Breast epithelium (tissue), 4 donors: ENCODE measurements at places on chromosomes 11 and 22. TPM values are rescaled to one million over a fixed set of nuclear protein-coding genes. Genes with fewer than 3 reads are reported as not detected.

Gene BAIAP2L2
- total RNA-seq, result 1.3 TPM

DNA sequence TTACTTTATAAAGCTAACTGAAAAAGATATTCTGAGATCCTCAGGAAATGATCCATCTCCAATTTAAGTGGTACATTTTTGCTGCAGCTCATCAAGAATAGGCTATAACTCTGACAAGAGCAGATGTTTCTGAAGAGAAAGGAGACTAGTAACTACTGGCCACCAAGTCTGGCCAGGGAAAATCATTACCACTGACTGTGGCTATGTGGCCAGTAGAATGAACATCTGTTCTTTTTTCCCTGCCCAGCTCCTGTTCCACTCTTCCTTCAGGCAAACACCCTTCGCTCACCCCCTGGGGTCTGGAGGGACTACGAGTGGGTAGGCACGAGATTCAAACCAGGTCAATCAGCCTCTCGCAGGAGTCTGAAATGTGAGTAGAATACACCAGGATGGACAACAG, 23.9 kb downstream of the TMEM123 start:
- no peak for DNase-seq
- H3K4me1 ChIP-seq, result no peaks in the 10 kb centered on the region
- no peak overlapping the region for H3K4me3 ChIP-seq
- H3K36me3 ChIP-seq, result no peaks in the 10 kb centered on the region
- no peaks in the 10 kb centered on the region for H3K27me3 ChIP-seq
- H3K27ac ChIP-seq, result no peak overlapping the region

Gene TENM4
- 4.8 TPM for total RNA-seq

DNA sequence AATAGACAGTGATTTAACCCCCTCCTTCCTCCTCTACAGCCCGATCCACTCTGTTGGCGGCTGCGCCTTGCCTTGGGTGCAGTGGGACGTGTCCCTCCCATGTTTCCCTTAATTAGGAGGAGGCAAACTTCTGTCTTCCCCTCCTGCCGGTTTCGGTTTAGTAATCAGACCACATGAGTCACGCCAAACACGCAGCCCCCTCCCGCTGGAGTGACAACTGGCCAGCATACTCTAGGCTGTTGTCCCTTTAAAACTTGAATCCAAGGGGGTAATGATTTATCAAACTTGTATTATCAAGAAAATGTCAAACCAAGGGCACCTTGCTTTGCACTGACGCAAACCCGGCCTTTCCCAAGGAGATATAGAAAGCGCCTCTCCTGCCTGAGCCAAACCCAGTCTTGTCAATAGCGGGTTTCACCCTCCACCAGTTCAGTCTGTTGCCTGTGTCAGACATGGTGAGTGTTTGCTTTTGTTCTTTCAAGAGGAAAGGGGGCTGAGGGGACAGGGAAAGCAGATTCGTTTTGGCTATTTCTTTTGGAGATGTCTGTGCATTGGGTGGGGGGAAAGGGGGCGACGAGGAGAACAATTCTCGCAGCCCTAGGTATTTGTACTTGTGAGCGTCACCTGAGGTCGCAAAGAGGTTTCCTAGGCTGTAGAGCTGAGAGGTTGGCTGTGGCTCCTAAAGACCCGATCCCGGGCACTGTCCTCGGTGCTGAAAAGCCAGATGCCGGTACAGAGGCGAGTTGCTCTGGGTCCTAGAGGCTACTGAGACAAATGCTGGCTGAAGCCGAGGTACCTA, at the start of gene SLC6A5:
Gene SLC6A5, plus strand, starts transcription at position 388 of the 799 bp plus-strand sequence. Its CDS starts 65 bp downstream, at position 453.
- H3K4me1 ChIP-seq, result no peaks in the 10 kb centered on the region
- no peaks in the 10 kb centered on the region for H3K36me3 ChIP-seq
- H3K27ac ChIP-seq, result no peak within 1 kb of the TSS
- peaks cover 94% of the 10 kb centered on the region for H3K27me3 ChIP-seq
- no peak within 1 kb of the TSS for H3K4me3 ChIP-seq
- DNase-seq, result no peak

GRCh38 chr11:68565768-68566167, 105.2 kb downstream of the PPP6R3 start:
- H3K36me3 ChIP-seq, result peaks cover 8% of the 10 kb centered on the region
- H3K4me3 ChIP-seq, result no peak overlapping the region
- DNase-seq, result no peak
- H3K27ac ChIP-seq, result no peak overlapping the region

Gene OR5AR1
- total RNA-seq, result not detected

DNA sequence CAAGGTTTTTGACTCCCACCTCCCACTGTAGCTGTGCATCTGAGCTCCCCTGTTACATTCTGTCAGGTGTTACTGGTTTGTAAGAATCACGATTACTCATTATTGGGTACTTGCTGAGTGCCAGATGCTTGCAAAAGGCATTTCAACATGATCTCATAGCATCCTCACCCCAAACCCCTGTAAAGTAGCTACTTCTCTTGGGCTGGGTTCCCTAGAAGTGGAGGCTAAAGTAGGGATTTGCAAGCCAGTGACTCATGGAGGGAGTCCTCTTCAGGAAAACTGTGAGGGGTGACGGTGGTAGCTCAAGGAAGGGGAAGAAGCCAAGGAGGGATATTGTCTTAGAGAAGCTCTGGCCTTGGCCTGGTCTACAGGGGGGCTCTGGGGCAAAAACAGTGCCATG, 78.6 kb downstream of the TIMP3 start:
- DNase-seq, result no peak
- no peaks in the 10 kb centered on the region for H3K36me3 ChIP-seq
- no peaks in the 10 kb centered on the region for H3K27me3 ChIP-seq
- no peak overlapping the region for H3K4me3 ChIP-seq
- no peak overlapping the region for H3K27ac ChIP-seq

GRCh38 chr11:70532731-70533130, 134.4 kb downstream of the CTTN start:
- no peak overlapping the region for H3K27ac ChIP-seq
- no peaks in the 10 kb centered on the region for H3K4me1 ChIP-seq
- H3K27me3 ChIP-seq, result no peaks in the 10 kb centered on the region
- H3K4me3 ChIP-seq, result no peak overlapping the region
- DNase-seq, result no peak
- H3K36me3 ChIP-seq, result no peaks in the 10 kb centered on the region

DNA sequence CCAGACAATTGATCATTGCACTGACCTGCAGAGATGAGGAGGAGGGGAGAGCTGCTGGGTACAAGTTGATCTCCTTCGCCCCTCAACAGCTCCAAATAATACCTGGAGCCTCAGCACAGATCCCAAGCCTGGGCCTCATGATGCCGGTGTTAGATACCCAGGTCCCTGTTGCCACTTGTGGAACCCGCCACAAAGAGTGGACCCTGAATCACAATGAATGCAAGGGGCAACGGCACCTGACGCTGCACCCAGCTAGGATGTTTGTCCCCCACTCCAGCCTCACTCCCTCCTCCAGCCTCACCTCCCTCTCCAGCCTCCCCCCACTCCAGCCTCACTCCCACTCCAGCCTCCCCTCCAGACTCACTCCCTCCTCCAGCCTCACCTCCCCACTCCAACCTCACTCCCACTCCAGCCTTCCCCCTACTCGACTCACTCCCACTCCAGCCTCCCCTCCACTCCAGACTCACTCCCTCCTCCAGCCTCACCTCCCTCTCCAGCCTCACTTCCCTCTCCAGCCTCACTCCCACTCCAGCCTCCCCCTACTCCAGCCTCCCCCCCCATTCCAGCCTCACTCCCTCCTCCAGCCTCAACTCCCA, 879.0 kb downstream of the BRD1 start:
- H3K27ac ChIP-seq, result no peak overlapping the region
- H3K27me3 ChIP-seq, result peaks cover 42% of the 10 kb centered on the region

- no peaks in the 10 kb centered on the region for H3K4me1 ChIP-seq
- peak; percentile 74 for DNase-seq
- no peaks in the 10 kb centered on the region for H3K27me3 ChIP-seq
- H3K27ac ChIP-seq, result no peak within 1 kb of the TSS
Measured at GRCh38 chr11:441418-442274, at the start of gene ANO9. Gene ANO9, minus strand, starts transcription at chr11:442011. Its CDS starts 85 bp downstream, at chr11:441926.

- peak overlapping the region; percentile 19 for H3K27ac ChIP-seq
- H3K27me3 ChIP-seq, result no peaks in the 10 kb centered on the region
- no peak for DNase-seq
- H3K36me3 ChIP-seq, result no peaks in the 10 kb centered on the region
- H3K4me3 ChIP-seq, result no peak overlapping the region
- no peaks in the 10 kb centered on the region for H3K4me1 ChIP-seq
Measured at GRCh38 chr11:88709567-88709966, 356.2 kb downstream of the GRM5 start.

DNA sequence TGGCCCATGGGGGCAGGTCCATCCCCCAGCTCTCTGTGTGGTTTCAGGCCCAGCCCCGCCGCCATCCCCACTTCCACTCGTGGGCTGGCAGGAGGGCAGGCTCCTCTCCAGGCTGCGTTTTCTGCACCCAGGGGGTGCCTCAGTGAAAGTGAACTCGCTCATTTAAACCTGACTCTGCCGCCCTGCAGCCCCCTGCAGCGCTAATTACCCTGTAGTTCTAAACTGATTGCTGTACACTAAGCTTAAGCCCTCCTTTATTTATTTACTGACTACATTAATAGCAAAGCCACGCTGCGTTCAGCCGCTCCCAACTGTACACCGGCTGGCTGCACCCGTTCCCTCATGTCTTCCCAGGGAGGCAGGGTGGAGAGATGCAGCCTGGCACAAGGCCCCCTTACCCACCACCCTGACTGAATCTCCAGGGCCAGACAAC, 36.6 kb upstream of the NNMT start:
- DNase-seq, result no peak
- H3K27ac ChIP-seq, result peak overlapping the region; percentile 85
- H3K4me1 ChIP-seq, result no peaks in the 10 kb centered on the region
- no peaks in the 10 kb centered on the region for H3K27me3 ChIP-seq

GRCh38 chr11:44949160-44950030, 1.3 kb downstream of the TP53I11 start:
- DNase-seq, result no peak
- no peaks in the 10 kb centered on the region for H3K4me1 ChIP-seq
- H3K4me3 ChIP-seq, result peak overlapping the region; percentile 66
- H3K27me3 ChIP-seq, result no peaks in the 10 kb centered on the region
- peak overlapping the region; percentile 95 for H3K27ac ChIP-seq
- no peaks in the 10 kb centered on the region for H3K36me3 ChIP-seq

Gene DKK3
- total RNA-seq, result 87.1 TPM

Gene CHADL
- total RNA-seq, result 1.3 TPM

Gene ZDHHC8
- 11.2 TPM for total RNA-seq

Gene INS
- not detected for total RNA-seq

Gene SLC6A5
- total RNA-seq, result not detected

DNA sequence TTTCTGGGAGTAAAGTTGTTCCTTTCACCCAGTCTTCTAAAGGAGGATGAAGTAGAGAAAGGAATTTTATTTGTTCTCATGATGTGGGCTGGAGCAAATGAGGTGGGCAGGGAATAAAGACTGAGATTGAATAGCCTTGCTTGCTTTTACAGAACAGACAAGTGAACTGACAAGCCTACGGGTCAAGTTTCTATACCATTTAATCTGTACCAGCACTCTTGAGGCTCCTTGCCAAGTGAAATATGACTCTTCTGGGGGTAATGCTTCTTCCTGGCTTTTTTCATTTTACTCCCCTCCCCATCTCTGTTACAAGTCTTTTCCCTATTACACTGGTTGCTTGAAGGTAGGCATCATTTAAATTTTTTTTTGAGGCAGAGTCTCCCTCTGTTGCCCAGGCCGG, 54.8 kb downstream of the CSTPP1 start:
- H3K4me3 ChIP-seq, result no peak overlapping the region
- no peaks in the 10 kb centered on the region for H3K36me3 ChIP-seq
- no peak for DNase-seq
- H3K27ac ChIP-seq, result no peak overlapping the region
- H3K4me1 ChIP-seq, result no peaks in the 10 kb centered on the region

Gene OR51B4
- total RNA-seq, result not detected

DNA sequence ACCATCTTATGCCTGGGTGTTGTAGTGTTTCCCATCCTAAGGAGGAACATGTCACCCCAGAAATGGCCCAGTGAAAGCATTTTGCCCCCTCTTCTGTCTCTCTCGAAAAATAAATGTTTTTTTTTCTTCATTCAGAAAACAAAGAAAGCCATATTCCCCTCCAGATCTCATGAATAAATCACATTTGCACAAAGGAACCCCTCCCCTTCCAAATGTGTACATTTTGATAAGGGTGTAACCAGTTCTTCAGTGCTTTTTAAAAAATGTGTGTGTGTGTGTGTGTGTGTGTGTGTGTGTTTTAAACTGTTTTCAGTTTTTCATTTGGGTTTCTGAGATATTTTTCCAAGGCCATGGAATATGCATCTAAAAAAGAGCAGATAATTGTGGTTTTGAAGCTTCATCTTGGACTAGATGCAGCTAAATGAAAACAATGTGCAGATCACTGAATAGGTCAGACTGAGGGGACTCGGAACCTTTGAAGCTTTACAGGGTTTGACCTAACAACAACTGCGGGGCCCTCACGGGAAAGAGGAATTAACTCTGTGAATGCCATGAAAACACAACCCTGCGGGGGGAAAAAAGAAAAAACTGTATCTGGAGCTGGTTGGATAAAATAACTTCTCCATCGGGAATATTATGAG, 76.4 kb downstream of the YAP1 start:
- H3K4me3 ChIP-seq, result no peak overlapping the region
- H3K27ac ChIP-seq, result no peak overlapping the region
- H3K4me1 ChIP-seq, result no peaks in the 10 kb centered on the region
- DNase-seq, result no peak

GRCh38 chr11:33366918-33367317, 109.7 kb downstream of the HIPK3 start:
- no peak overlapping the region for H3K4me3 ChIP-seq
- H3K27me3 ChIP-seq, result no peaks in the 10 kb centered on the region
- H3K4me1 ChIP-seq, result no peaks in the 10 kb centered on the region

DNA sequence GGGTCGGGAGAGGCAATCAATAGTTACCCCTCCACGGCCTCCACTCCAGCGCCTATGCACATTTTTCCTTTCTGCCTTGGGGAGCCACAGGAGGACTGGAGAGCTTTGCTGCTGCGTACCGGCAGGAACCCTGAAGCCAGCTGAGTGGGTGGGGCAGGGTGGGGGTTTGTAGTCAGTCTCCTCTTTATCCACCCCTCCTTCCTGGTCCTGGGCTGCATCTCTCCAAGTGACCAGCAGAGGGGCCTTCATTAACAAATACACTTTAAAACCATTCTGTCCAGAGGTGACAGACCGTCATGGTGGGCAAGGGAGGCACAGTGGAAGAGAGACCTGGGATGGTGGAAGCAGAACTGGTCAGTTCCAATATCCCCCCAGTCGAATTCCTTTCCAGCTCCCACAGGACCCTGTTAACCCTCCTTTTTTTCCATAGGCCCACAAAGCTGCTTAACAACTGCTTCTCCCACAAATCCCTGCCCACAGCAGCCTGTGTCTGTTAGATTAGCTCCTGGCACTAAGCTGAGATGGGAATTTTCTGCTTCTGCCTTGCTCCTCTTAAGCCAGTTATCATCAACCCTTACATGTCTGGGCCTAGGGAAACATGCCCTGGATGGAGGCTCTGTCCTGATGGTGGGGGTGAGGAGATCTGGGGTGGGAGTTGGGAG, 3.9 kb upstream of the ABCG4 start:
- H3K4me1 ChIP-seq, result no peaks in the 10 kb centered on the region
- DNase-seq, result no peak
- H3K27ac ChIP-seq, result no peak overlapping the region
- no peaks in the 10 kb centered on the region for H3K36me3 ChIP-seq
